EL (cell line): ENCODE measurements at places on chromosomes 5 and 9.

GRCh38 chr5:144697847-144698262 lies 527.2 kb downstream of the KCTD16 start:
- peak; percentile 98 for DNase-seq

DNA sequence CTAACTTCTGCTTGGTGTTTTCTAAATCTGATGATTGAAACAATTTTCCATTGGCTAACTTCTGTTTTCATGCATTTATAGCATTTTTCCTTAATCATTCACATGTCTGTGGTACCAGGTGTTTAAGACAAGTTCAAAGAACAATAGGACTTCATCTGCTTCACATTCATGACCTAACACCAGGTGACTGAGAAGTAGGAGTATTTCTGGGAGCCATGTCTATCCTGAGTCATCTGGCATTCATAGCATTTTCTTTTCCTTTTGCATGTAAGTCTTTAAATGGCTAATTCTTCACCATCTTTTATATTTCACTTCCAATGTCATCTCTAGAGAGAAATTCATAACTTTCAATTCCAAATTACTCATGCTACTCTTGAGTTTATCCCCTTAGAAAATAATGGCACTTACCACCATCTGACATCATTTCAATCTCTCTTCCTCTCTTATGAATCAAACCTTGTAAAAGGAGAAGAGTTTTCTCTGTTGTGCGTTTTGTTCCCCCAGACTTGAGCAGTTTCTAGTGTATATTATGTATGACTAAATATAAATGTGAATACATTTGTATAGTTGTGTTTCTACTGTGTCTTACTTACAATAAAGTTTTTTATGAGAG lies 1196.1 kb upstream of the CDH9 start:
- no peak for DNase-seq

DNA sequence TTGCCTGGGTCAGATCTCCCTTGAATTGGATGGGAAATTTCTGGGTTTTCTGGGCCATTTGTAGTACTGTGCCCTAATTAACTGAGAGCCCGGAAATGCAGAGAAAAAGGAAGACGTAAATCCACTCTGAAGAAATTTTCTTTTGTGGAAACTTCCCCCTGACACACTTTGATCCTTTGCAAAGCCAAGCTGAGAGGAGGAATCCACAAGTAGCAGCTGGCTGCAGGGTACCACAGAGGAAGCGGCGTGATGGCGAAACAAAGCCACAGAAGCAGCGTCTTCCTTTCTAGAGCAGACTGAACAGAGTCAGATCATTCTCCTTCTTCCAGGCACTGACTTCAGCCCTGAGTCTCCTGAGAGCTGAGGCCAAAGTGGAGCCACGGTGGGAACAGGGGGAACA lies 47.1 kb upstream of the ZNF354A start:
- DNase-seq: no peak

GRCh38 chr5:56190497-56190896 lies 42.6 kb downstream of the ANKRD55 start:
- DNase-seq: peak; percentile 91

- no peak for DNase-seq
Observed at GRCh38 chr9:36945999-36946398, 88.1 kb downstream of the PAX5 start.

GRCh38 chr9:19490269-19490668 lies 81.5 kb downstream of the ACER2 start:
- DNase-seq: no peak

GRCh38 chr5:122846051-122846550 lies 688 bp downstream of the SNX24 start:
- peak; percentile 80 for DNase-seq

DNA sequence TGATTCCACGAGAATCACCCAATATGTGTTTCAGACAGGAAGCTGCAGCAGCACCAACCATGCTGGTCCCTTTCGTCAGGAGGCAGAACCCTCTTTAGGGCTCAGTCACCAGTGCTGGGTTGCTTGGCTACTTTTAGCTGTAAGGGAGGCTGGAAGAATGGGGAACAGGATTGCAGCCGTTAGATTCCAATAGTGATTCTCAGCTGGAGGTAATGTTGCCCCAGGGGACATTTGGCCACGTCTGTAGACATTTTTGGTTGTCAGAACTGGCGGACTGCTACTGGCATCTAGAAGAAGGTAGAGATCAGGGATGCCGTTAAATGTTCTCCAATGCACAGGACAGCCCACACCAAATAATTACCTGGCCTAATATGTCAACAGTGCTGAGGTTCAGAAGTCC lies 81.8 kb downstream of the ANKRD33B start:
- no peak for DNase-seq

- no peak for DNase-seq
Observed at GRCh38 chr5:39080168-39080567, 6.0 kb upstream of the RICTOR start.

DNA sequence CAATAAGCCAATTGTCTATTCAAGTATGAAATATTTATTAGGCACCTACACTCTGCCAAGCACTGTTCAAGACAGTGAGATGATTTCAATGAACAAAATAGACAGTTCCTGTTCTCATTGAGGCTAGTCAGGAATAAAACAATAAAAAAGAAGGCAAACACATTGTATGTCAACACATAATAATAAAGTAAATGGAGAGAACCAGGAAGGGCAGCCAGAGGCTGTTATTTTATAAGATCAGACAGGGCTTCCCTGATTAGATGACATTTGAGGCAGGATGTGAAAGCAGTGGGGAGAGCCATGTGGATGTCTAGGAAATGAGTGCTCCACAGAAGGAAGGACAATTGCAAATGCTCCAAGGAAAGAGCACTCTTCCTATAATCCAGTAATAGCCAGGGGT lies 2371.1 kb downstream of the MAT2B start:
- DNase-seq: no peak

- DNase-seq: no peak
Observed at GRCh38 chr5:135955525-135955924, 742 bp upstream of the LECT2 start.

DNA sequence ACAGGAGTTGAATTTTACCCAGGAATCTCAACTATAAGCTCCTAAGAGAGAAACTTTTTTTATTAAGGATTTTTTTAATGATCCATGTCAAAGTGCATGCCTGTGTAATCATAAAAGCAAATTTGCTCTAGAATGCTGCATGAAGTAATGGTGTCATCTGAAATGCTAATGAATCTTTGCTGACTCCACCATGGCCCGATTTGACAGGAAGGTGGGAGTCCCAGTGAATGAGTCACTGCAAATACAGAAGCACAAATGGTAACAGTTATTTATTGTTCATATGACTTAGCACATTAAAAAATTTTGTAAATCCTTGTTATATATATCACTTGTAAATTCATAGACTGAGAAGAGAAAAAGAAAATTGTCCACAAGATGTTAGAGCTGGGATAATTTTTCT lies 341.3 kb downstream of the RASEF start:
- DNase-seq: peak; percentile 7

DNA sequence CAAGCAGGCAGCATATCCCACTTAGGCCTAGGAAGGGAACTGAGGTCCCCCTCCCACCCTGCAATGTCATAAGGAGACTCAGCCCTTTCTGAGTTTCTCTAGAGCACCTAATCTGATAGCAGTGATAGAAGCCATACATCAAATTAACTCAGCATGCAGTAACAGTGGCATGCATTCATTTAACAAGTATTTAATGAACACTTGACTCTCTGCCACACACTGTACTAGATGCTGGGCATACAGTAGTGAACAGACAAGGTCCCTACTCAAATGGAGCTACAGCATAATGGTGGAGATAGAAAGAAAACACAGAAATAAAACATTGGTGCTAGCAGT lies 58.6 kb downstream of the SLC22A5 start:
- no peak for DNase-seq

DNA sequence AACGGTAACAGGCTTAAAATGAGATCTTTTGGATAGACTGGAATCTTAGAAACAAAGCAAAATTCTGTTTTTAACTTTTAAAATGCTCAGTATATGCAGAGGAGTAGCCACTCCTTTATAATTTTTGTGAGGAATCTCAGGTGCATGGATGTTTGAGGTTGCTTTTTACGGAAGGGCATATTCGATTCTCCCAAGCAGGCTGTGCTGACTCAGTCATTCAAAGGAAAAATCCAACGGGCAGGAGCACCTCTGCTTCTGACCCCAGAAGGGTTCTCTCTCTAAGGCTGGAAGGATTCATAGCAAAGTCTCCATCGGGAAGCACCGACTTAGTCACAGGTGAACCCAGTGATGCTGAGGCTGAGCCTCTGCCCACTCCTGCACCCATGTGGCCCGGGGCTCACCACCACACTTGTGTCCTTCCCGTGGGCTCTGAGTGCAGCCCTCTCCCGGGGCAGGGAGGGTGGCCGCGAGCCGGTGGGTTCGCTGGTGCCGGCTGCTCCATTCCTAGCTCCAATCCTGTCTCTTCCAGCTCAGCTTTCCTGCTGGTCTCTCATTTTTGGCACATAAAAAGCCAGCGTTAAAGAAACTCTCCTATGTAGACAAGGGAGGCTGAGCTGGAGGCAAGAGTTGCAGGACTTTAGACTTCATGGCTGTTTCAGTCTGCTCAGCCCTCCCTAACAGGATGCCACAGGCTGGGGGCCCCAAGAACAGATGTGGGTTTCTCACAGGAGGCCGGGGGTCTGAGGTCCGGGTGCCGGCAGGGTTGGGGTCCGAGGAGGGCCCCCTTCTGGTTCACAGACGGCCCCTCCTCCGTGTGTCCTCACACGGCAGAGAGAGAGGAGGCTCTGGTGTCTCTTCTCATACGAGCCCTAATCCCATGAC lies 135.6 kb upstream of the LPCAT1 start:
- no peak for DNase-seq

- no peak for DNase-seq
Observed at GRCh38 chr9:37542895-37543294, 33.3 kb downstream of the FBXO10 start.

- DNase-seq: peak; percentile 49
Observed at GRCh38 chr9:96460882-96461281, 10.9 kb downstream of the HABP4 start.

DNA sequence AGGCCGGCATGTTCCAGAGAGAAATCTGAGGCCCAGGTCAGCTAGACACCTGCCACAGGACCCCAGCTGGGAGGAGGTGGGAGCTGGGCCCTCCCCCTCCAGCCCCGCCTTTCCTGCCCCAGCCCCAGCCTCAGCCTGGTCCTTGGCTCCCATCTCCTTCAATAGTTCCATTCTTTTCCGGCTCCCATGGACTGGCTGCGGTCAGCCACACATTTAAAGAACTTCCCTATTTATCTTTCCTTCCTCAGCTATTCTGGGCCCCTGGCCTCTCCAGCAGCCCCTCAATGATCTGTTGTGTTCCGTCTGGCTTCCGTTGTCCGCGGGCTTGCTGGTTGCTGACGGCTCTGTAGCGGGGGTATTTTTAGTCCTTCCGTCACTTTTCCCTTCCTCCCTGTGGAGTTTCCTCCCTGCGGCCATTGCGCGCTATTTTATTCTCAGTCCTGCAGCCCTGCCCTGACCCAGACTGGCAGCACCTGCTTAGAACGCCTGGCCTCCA lies 73.8 kb downstream of the AMBP start:
- no peak for DNase-seq

GRCh38 chr9:113682297-113682771 lies 193.8 kb upstream of the ZNF618 start:
- peak; percentile 90 for DNase-seq

DNA sequence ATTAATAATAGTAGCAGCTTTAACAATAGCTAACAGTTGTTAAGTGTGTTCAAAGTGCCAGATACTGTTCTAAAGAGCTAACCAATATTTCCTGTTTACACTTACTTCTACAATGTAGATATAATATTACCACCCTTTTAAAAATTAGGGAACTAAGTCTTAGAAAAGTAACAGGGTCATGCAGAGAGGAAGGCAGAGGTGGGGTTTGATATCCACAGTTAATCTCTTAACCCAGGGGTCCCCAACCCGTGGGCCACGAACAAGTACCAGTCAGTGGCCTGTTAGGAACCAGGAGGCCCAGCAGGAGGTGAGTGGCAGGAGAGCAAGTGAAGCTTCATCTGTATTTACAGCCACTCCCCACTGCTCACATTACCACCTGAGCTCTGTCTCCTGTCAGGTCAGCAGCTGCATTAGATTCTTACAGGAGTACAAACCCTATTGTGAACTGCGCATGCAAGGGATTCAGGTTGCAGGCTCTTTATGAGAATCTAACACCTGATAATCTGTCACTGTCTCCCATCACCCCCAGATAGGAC lies 89.1 kb downstream of the ACTL7B start:
- no peak for DNase-seq
